ENCODE measurements at places on chromosomes 7 and 10. TPM values are rescaled to one million over a fixed set of nuclear protein-coding genes. Genes with fewer than 3 reads are reported as not detected.

GRCh38 chr10:31707093-31708039 lies 221.3 kb downstream of the ARHGAP12 start:
- H3K27me3 ChIP-seq = no peaks in the 10 kb centered on the region
- no peak for DNase-seq
- peaks cover 11% of the 10 kb centered on the region for H3K4me1 ChIP-seq
- no peaks in the 10 kb centered on the region for H3K36me3 ChIP-seq
- no peak overlapping the region for H3K27ac ChIP-seq

- peaks cover 19% of the 10 kb centered on the region for H3K4me1 ChIP-seq
- H3K27ac ChIP-seq = no peak overlapping the region
- H3K4me3 ChIP-seq = no peak overlapping the region
- H3K27me3 ChIP-seq = no peaks in the 10 kb centered on the region
Measured at GRCh38 chr7:121397361-121397760, 1.3 kb upstream of the FAM3C start.

DNA sequence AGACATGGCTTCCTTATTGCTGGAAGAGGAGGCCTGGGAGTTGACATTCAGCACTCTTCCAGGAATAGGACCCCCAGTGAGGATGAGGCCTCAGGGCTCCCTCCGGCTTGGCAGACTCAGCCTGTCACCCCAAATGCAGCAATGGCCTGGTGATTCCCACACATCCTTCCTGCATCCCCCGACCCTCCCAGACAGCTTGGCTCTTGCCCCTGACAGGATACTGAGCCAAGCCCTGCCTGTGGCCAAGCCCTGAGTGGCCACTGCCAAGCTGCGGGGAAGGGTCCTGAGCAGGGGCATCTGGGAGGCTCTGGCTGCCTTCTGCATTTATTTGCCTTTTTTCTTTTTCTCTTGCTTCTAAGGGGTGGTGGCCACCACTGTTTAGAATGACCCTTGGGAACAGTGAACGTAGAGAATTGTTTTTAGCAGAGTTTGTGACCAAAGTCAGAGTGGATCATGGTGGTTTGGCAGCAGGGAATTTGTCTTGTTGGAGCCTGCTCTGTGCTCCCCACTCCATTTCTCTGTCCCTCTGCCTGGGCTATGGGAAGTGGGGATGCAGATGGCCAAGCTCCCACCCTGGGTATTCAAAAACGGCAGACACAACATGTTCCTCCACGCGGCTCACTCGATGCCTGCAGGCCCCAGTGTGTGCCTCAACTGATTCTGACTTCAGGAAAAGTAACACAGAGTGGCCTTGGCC lies 4.3 kb downstream of the PGAM2 start:
- no peaks in the 10 kb centered on the region for H3K27me3 ChIP-seq
- no peak for DNase-seq
- no peak overlapping the region for H3K27ac ChIP-seq
- H3K36me3 ChIP-seq = peaks cover 55% of the 10 kb centered on the region

DNA sequence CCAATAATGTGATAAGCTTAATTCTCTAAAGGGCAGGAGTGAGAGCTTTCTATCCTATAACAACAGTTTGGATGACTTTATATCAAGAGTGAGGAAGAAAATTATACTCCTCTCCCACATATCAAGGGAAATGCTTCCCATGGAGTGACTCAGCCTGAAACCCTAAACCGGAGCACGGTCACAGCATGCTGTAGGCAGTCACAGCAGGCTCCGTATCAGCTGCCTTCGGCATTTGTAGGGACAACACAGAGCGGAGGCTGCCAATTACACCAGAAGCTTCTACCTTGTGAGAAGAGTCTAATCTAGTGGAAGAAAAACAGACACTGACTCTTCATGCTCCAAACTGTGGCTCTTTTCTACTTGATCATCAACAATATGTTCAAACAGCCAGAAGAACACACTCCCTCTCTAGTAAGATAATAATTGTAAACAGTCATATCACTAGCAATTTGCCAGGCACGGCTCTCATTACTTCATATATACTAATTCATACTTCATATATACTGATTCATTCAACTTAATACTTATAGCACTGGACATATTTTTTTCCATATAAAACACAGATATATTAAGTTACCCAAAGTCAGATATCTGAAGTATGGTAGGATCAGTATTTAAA lies 65.9 kb downstream of the DGKB start:
- no peaks in the 10 kb centered on the region for H3K36me3 ChIP-seq
- DNase-seq = no peak
- H3K27ac ChIP-seq = no peak overlapping the region
- no peaks in the 10 kb centered on the region for H3K27me3 ChIP-seq
- H3K4me1 ChIP-seq = no peaks in the 10 kb centered on the region
- no peak overlapping the region for H3K4me3 ChIP-seq

DNA sequence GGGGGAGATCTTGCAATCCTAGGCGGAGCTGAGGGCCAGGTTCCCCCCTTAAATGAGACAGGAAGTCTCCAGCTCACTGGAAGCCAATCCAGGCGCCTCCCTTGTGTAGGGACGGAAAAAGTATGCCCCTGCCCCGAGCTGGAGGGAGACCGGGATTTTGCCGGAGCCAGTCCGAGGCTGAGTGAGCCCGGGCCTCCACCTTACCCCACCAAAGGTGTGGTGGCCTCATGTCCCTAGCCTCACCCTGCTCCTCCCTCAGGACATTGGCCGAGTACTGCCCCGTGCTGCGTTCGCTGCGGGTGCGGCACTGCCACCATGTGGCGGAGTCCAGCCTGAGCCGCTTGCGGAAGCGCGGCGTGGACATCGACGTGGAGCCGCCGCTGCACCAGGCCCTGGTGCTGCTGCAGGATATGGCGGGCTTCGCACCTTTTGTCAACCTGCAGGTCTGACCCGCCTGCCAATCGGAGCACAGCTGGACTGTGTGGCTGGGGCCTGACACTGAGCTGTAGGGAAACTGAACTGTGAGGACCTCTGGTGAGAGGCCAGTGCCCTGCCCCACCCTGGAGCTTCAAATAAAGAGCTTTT lies 2.0 kb downstream of the FBXL15 start:
- H3K27me3 ChIP-seq = peaks cover 7% of the 10 kb centered on the region
- H3K36me3 ChIP-seq = peaks cover 3% of the 10 kb centered on the region
- peaks cover 44% of the 10 kb centered on the region for H3K4me1 ChIP-seq
- H3K4me3 ChIP-seq = peak overlapping the region; percentile 61

DNA sequence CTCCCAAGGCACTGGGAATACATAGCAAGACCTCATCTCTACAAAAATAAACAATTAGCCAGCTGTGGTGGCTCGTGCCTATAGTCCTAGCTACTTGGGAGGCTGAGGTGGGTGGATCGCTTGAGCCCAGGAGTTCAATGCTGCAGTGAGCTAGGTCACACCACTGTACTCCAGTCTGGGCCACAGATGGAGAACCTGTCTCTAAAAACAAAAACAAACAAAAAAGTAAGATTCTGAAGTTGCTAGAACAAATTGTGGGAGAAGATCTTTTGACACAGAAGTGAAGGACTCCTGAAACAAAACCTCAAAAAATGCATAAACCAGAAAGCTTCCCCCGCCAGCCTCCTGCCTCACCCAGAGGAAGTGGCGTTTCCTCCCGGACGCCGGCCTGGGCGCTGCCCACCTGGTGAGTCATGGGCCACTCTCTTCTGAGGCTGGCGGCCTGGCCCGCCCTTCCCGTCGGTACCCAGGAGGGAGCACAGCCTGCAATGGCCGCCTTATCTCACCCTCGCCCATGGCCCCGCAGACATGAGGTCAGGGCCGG lies 25.4 kb upstream of the ELN start:
- H3K27ac ChIP-seq = no peak overlapping the region
- no peaks in the 10 kb centered on the region for H3K27me3 ChIP-seq
- peaks cover 6% of the 10 kb centered on the region for H3K4me1 ChIP-seq
- DNase-seq = peak; percentile 29
- no peaks in the 10 kb centered on the region for H3K36me3 ChIP-seq
- no peak overlapping the region for H3K4me3 ChIP-seq

DNA sequence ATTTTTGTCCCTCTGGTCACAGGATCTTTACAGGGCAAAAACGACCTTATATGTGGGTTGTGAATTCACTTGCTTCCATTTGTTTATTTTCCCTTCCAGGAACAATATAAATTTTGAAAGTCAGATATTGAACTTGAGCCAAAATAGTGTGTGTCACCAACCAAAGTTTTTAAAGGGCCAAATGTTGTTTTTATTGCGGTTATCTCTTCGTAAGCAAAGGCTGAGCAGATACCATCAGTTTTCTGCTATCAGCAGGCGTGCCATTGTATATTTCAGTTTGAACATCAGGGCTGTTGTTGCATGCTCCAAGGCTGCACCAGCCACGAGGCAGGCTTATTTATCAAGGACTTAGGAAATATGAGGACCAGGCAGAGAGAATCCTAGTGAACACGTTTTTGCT lies 160.3 kb downstream of the PAXIP1 start:
- H3K36me3 ChIP-seq = no peaks in the 10 kb centered on the region
- no peak for DNase-seq
- no peak overlapping the region for H3K4me3 ChIP-seq
- no peaks in the 10 kb centered on the region for H3K27me3 ChIP-seq
- H3K4me1 ChIP-seq = no peaks in the 10 kb centered on the region

DNA sequence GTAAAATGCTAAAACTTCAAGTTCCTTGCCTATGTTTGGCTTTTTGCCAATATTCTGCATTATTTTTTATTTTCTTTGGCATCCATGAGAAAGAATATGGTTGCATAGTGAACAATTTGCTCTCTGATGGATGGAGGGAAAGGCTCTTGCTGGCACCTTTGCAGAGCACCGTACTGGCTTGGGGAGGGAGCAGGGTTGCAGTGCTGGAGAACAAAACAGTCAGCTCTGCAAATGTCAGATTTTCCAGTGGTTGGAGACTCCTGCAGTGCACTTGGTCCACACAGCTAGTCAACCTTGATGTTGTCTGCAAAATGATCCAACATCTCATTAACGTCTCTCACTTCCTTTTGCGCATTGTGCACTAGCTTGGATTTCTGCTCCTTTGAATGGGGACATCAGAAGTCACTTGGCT lies 100.8 kb downstream of the ANLN start:
- no peak overlapping the region for H3K27ac ChIP-seq
- no peaks in the 10 kb centered on the region for H3K4me1 ChIP-seq
- H3K4me3 ChIP-seq = no peak overlapping the region
- DNase-seq = no peak
- H3K36me3 ChIP-seq = no peaks in the 10 kb centered on the region
- H3K27me3 ChIP-seq = peaks cover 7% of the 10 kb centered on the region

Gene CHAT
- total RNA-seq = not detected

Gene OPALIN
- total RNA-seq = not detected

Gene IDE
- total RNA-seq = 38.1 TPM

Gene LAMB4
- not detected for total RNA-seq
